Chondrocyte (in vitro differentiated cells): ENCODE measurements at places on chromosomes 16 and 17. TPM values are rescaled to one million over a fixed set of nuclear protein-coding genes. Genes with fewer than 3 reads are reported as not detected.

GRCh38 chr17:57927048-57927723, 28.0 kb downstream of the CUEDC1 start:
- H3K4me3 ChIP-seq, result no peak overlapping the region
- peaks cover 2% of the 10 kb centered on the region for H3K36me3 ChIP-seq
- no peak for DNase-seq
- peak overlapping the region; percentile 83 for H3K27ac ChIP-seq
- H3K27me3 ChIP-seq, result no peaks in the 10 kb centered on the region

The SOX8 gene
- 0.10 to 0.15 TPM (median 0.15 TPM) in 3 replicates for total RNA-seq

DNA sequence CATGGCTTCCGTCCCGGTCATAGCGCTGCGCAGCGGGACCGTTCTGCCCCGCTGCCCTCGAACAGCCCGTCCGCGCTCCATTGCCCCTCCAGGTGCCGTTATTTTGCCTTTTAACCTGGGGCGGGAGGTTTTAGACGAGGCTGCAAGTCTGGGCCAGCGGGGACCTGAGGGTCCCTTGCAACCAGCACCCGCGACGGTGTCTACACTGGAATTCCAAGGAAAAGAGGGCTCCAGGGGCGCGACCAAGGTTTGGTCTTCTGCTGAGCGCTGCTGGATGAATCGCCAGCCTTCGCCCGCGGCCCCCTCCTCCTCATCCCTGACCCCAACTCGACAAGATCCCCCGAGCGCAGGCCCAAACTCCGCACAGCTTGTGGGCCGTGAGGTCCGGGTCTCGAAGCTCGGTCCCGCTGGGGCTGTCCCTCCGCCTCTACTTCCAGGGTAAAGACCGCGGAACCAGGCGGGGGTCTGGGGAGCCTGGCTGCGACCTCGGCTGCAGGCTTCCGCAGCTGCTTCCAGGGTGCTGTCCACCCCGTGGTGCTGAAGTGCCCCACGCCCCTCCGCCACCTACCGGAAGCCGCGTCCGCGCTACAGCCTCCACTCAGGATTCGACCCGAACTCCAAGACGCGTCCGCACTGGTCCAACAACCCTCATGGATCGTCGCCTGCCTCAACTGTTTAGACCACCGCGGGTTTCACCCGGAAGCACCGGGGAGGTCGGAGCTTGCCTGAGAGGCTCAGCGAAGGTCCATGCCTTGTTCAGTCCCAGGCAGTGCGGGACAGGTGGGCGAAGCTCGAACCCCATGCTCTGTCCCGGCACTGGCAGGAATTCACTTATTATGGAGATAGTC, 10.1 kb upstream of the CA4 start:
- H3K27ac ChIP-seq, result no peak overlapping the region
- H3K4me1 ChIP-seq, result peaks cover 41% of the 10 kb centered on the region
- no peak for DNase-seq
- no peaks in the 10 kb centered on the region for H3K36me3 ChIP-seq
- peaks cover 9% of the 10 kb centered on the region for H3K27me3 ChIP-seq

GRCh38 chr17:78771758-78772382, 10.2 kb downstream of the CYTH1 start:
- H3K27ac ChIP-seq, result no peak overlapping the region
- H3K4me3 ChIP-seq, result no peak overlapping the region

- peaks cover 57% of the 10 kb centered on the region for H3K4me1 ChIP-seq
- no peaks in the 10 kb centered on the region for H3K27me3 ChIP-seq
- DNase-seq, result no peak
- peak overlapping the region; percentile 1 for H3K27ac ChIP-seq
- H3K36me3 ChIP-seq, result peaks cover 11% of the 10 kb centered on the region
- H3K4me3 ChIP-seq, result no peak overlapping the region
These were observed 91.8 kb downstream of the SMG6 start for GRCh38 chr17:2211661-2212399.

The MYCBPAP gene
- total RNA-seq, result 0.99 to 1.2 TPM (median 1.00 TPM) in 3 replicates

GRCh38 chr17:82820278-82821251, 19.3 kb downstream of the ZNF750 start:
- H3K36me3 ChIP-seq, result peaks cover 29% of the 10 kb centered on the region
- H3K4me1 ChIP-seq, result no peaks in the 10 kb centered on the region
- peak; percentile 38 for DNase-seq
- no peak overlapping the region for H3K27ac ChIP-seq
